Left lung (tissue), 14 donors: ENCODE measurements at places on chromosomes 1 and 21. TPM values are rescaled to one million over a fixed set of nuclear protein-coding genes. Genes with fewer than 3 reads are reported as not detected.

Gene RNU1-1
- total RNA-seq, result 3,444 TPM

Gene TRNP1
- total RNA-seq, result 27.7 TPM

Gene FMOD
- 59.8 TPM for total RNA-seq

DNA sequence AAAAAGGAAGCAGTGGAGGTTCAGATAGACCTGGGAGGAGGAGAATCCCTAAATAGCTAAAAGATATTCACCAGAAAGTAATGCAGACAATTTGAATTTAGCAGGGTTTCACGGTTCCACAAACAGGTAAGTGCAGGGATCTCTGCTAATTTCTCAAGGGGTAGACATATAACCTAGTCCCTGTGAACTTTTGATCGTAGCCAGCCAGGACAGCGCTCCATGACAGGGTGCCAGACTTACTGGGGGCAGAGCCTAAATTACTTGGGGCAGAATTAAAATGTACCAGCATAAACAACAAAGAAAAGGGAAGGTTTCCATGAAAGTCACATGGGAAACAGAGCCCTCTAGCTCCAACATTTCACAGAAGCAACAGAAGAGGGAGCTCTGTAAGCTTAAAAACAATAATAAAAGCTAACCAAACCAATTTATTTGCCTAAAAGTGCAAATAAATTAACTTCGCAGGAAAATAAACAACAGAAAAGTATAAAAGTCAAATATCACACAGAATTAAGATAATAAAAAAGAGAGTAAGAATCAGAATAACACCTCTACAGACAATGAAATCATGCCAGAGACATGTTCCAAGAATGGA, 198.3 kb downstream of the DUSP10 start:
- no peaks in the 10 kb centered on the region for H3K4me1 ChIP-seq
- no peak overlapping the region for H3K27ac ChIP-seq
- H3K4me3 ChIP-seq, result no peak overlapping the region
- no peaks in the 10 kb centered on the region for H3K36me3 ChIP-seq
- no peak for DNase-seq

- no peak overlapping the region for H3K4me3 ChIP-seq
- H3K4me1 ChIP-seq, result no peaks in the 10 kb centered on the region
- H3K27me3 ChIP-seq, result no peaks in the 10 kb centered on the region
- DNase-seq, result no peak
- H3K27ac ChIP-seq, result no peak overlapping the region
- H3K36me3 ChIP-seq, result no peaks in the 10 kb centered on the region
These were observed 41.9 kb downstream of the OBSCN start for GRCh38 chr1:228249513-228250305.

DNA sequence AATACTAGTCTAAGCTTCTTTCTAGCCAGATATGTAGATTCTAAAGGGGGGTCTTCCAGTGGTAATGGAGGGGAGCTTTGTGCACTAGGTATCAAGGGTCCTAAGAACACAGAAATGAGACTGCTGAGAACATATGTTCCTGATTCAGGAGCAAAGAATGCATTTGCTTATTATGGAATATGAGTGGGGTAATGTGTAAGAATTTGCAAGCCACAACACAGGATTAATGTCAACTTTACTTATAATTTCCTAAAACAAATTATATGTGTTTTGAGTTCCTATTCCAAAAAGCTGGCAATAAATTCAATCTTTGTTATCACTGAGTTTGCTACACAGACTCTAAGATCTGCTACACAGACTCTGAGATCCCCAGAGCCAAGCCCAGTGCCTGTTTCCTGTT, 357.0 kb upstream of the PTBP2 start:
- no peak for DNase-seq
- H3K27me3 ChIP-seq, result no peaks in the 10 kb centered on the region
- H3K36me3 ChIP-seq, result no peaks in the 10 kb centered on the region
- no peak overlapping the region for H3K27ac ChIP-seq
